ENCODE measurements at places on chromosomes 2 and 18.

GRCh38 chr2:207772081-207772843 lies 2.6 kb upstream of the FZD5 start:
- no peak for DNase-seq

- no peak for DNase-seq
Observed at GRCh38 chr2:142347751-142348150, 216.9 kb upstream of the LRP1B start.

GRCh38 chr18:68740966-68741365 lies 26.1 kb upstream of the TMX3 start:
- DNase-seq = no peak

DNA sequence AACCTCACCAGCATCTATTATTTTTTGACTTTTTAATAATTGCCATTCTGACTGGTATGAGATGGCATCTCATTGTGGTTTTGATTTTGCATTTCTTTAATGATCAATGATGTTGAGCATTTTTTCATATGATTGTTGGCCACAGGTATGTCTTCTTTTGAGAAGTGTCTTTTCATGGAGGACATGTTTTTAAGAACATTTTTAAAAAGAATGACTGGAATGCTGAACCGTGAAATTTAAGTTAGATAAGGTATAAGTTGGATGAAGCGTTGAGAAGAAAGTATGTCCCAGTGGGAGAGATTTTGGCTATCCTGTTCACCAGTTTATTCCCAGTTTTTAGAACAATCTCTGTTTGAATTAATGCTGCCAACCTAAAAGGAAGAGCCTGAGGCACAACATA lies 365.9 kb downstream of the CELF4 start:
- no peak for DNase-seq

- no peak for DNase-seq
Observed at GRCh38 chr2:235446082-235446481, 47.8 kb upstream of the AGAP1 start.

- DNase-seq = no peak
Observed at GRCh38 chr2:238235331-238235732, 4.5 kb downstream of the HES6 start.

DNA sequence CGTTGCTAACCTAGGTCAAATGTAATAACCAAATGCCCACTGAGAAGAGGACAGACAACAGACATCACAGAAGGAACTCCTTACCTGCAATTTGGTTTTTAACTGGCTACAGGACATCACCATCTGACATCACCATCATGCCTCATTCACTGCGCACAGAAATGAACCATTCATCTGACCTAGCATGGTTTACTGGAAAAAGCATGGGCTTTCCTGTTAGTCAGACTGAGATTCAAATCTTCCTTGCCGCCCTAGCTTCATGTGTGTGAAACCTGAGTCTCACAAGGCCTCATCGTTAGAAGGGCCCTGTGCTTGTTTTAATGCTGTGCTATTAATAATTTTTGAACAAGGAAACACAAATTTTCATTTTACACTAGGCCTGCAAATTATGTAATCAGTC lies 1.1 kb upstream of the HIBCH start:
- no peak for DNase-seq
